Upper lobe of left lung (tissue), 6 donors: ENCODE measurements at places on chromosomes 4 and X. TPM values are rescaled to one million over a fixed set of nuclear protein-coding genes. Genes with fewer than 3 reads are reported as not detected.

- DNase-seq: no peak
Observed at GRCh38 chr4:108850219-108850649, 87.4 kb upstream of the ETNPPL start.

GRCh38 chr4:83152746-83153145 lies 38.2 kb upstream of the PLAC8 start:
- no peak for DNase-seq

DNA sequence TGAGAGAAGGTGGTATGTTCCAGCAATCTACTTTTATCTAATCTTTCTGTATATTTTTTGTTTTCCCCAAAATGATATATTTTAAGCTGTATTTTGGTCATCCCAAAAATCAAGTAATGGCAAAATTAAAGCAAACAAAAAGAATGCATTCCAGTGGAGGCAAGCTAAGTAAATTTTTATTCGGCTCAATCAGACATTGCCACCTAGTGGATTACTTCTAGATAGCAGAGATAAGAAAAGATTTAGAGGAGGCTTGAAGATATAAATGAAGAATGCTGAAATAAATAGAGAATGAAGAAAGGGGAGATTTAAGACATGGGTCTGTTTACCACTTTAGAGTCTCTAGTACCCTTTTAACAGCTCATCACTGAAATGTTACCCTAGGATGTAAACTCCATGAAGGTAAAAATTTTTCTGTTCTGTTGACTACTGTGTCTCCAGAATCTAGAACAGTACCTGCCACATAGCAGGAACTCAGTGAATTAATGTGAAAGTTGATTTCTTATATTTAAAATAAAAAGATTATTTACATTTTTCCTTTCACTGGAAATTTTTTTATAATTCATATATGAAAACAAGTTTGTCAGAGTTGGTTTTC lies 110.9 kb upstream of the ANK2 start:
- no peak for DNase-seq

DNA sequence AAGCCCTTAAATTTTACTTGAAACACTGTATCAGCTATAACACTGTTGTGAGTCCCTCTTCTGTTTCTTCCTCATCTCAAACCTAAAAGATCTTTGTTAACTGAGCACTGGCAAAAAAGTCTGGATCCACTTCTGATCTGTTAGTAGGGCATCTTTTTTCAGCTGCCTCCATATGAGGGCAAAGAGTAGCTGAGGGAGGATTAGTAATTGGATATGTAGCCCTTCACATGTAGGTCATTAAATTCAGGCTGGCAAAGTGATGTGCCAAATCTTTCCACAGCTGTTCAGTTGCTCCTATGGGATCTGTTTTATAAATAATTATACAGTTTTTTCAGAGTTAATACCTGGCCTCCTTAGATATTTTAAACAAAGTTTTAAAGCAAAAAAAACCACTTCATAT lies 1.1 kb upstream of the TRMT10A start:
- no peak for DNase-seq

The HSFX1 gene
- 1.1 TPM for total RNA-seq
